AG09309 (cell line): ENCODE measurements at places on chromosomes 12 and 14.

GRCh38 chr14:20935303-20935984 is 19.8 kb upstream of the RNASE2 start:
- no peak for DNase-seq

GRCh38 chr12:52672321-52672933 is 7.8 kb downstream of the KRT1 start:
- DNase-seq, result no peak

DNA sequence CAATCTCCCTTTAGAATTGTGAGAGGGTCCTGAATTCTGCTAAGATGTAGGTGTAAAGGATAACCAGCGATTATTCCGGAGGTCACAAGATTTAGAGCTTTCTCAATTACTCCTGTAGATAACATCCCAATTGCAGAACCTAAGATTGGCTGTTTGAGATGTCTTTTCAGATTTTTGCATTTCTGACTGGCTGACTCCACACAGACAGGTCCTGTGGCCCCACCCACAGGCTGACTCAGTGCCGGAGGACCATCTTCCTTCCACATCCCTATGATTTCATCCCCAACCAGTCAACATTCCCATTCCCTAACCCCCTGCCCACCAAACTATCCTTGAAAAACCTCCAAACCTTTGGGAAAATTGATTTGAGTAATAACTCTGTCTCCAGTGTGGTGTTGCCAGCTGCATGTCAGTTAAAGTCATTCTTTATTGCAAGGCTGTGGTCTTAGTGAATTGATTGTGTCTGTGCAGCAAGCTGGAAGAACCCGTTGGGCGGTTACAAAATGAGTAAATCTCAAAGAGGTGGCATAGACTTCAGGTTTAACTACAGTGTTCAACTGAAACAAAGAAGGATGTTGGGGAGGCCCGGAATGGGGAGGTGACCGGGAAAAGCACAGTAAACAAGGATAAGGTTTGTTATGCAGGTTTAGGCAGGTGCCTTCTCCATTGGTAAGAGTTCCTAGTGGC is 10.6 kb downstream of the FNTB start:
- no peak for DNase-seq

DNA sequence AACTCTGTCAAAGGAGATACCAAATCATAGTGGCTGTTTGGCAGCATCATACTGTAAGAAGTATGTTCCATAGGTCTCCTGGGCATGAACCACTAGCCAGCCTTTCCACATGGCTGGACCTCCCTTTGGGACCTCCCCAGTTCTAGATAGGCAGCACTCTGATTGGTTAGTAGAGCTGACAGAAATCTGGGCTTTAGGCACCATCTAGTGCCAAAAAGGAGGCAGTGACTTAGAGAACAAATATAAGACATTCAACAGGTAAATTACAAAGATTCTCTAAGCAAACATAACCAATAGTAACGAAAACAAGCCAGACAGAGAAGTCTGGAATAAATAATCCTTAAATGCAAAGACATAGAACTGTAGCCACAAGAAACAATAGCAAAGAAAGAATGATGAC is 148.0 kb upstream of the PDE3A start:
- no peak for DNase-seq

GRCh38 chr12:107759410-107759809 is 1.5 kb downstream of the PRDM4 start:
- peak; percentile 57 for DNase-seq

DNA sequence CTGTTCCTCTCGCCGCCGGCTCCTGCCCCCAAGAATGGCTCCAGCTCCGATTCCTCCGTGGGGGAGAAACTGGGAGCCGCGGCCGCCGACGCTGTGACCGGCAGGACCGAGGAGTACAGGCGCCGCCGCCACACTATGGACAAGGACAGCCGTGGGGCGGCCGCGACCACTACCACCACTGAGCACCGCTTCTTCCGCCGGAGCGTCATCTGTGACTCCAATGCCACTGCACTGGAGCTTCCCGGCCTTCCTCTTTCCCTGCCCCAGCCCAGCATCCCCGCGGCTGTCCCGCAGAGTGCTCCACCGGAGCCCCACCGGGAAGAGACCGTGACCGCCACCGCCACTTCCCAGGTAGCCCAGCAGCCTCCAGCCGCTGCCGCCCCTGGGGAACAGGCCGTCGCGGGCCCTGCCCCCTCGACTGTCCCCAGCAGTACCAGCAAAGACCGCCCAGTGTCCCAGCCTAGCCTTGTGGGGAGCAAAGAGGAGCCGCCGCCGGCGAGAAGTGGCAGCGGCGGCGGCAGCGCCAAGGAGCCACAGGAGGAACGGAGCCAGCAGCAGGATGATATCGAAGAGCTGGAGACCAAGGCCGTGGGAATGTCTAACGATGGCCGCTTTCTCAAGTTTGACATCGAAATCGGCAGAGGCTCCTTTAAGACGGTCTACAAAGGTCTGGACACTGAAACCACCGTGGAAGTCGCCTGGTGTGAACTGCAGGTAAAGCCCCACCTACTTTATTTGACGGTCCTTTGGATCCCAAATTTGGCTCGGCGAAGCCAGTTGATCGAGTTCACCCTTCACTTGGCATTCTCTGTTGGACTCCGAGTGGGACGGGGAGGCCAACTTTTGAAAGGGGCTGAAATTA is 1.5 kb downstream of the WNK1 start:
- DNase-seq, result no peak

DNA sequence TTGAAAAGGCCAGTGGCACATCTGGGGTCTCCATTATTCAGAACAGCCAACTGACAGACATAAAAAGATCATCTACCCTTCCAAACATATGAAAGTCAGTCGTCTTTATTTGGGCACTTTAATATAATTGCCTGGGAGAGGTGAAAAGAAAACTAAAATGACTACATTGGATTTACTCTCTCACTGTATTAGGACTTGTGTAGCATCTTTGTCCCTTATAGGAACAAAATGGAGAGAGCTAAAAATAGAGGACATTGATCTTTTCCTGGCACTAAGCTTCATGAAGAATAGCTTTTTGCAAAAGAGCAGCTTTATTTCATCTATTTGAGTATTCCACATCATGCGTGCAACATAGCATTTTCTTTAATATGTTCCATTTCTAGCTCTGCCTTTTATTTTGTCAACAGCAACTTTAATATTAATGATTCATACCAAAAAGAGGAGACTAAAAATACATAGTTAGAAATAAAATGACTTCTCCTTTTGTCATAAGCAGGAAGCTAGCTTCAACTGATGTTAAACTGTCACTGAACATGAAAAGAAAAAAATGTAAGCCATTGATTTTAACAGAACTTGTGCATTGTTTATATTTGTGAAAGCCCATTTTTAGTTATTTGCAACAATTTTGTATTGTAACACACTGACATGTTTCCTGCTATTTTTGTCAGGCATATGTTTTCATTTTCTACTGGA is 254.6 kb downstream of the SEC23A start:
- no peak for DNase-seq

DNA sequence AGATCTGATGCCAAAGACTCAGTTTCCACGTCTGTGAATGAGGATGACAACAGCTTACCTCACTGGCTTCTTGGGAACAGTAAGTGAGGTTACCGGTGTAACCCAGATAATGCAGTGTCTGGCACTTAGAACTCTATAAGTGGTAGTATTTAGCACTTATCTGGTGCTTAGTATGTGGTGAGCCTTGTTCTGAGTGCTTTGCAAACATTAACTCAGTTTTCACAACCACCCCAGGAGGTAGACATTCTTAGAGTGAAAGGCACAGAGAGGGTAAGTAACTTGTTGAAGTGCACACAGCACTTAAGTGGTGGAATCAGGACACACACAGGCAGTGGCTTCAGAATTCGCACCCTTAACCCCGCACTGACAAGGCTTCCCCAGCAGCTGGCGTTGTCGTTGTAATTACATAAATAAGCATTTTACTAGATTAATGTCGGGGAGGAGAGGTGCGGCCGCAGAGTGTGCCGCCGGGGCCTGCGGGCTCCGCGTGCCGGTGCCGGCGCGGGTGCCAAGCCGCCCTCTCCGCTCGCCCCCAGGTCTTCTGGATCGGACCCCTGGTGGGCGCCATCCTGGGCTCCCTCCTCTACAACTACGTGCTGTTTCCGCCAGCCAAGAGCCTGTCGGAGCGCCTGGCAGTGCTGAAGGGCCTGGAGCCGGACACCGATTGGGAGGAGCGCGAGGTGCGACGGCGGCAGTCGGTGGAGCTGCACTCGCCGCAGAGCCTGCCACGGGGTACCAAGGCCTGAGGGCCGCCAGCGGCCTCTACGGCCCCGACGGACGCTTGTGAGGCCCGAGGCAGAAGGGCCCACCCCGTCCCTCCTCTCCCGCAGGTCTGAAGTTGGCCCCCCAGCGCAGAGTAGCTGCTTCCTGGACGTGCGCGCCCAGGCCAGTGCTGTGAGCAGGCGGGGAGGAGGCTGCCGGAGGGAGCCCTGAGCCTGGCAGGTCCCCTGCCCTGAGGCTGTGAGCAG is 4.6 kb downstream of the AQP2 start:
- no peak for DNase-seq

- no peak for DNase-seq
These were observed 449 bp upstream of the SLC24A4 start for GRCh38 chr14:92322516-92322915.

DNA sequence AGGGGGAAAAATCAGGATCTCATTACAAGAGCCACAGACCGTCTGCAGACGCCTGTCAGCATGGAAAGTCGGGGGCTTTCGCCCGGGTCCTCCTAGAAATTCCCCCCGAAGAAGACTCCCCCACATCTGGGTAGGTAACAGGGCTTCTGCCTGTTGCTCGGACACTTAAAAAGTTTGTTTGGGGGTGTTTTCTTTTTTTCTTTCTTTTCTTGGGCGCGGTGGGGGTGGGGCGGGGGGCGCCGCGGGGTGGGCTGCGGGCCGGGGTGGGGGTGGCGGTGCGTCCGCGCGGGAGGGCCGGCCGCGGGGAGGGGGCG is 358 bp downstream of the ELK3 start:
- no peak for DNase-seq

DNA sequence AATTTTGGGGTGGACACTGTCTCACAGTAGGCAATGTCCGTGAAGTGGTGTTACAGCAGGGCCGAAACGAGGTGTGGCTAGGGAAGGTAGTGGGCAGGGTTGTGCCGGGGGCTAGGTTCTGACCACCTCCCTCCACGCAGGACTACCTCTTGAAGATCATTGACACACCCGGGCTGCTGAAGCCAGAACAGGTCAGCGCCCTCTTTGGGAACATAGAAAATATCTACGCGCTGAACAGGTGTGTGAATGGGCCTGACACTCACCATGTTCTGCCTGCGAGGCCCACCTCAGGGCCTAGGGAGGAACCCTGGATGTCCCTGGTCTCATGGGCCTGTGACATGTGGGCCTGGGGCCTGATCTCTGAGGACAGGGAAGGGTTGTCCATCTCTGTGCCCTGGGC is 24.6 kb downstream of the PLEKHG3 start:
- no peak for DNase-seq

- no peak for DNase-seq
These were observed 27.1 kb upstream of the CLMN start for GRCh38 chr14:95346820-95347219.

DNA sequence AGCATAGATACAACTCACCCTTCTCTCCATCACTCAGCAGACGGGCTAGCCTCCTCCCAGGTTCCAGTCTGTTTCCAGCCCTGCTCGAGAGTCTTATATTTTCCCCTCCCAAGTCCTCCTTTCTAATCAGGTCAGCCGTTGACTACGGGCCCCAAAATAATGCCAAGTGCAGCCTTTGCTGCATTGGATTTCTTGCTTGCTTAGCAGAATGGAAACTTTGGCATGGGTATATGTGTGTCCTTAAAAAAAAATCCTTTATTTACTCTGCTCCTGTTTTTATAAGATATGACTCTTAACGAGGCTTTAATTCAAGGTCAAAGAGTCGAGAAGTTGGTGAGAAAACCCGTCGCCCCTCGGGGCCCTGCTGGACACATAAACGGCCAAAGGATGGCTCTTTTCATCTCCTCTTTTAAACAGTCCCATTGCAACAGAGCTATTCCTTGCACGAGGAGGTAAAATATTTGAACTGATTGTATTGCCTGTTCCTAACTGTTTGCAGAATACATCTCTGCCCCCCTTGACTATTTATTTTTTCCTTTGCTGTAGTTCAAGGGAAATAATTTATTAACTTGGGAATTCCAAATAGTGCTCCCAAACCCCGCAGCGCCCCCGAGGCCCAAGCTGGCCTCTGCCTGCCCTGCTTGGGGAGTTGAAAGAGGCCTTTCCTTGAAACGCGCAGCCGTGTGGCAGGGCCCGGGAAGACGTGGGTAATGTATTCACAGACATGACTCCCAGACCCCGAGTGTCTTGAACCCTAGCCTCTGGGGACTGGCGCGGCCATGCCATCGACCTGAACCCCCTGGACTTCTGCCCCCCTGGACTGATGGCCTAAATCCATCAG is 156.5 kb upstream of the MYL2 start:
- DNase-seq, result no peak

DNA sequence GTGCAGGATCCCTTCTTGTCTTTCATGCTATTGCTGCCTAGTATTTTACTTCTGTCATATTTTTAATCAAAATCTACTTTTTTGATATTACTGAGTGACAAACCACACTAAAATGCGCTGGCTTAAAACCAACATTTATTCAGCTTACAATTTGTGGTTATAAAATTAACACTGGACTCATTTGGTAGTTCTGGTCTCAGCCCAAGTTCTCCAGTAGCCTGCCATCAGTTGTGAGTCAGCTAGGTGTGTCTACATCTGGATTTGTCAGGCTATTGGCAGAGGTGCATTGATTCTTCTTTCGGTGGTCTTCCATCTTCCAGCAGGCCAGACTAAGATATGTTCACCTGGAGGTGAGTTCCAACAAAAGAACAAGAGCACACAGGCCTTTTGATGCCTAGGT is 765.1 kb upstream of the FBXO33 start:
- DNase-seq, result no peak

GRCh38 chr14:80923368-80923767 is 18.2 kb downstream of the CEP128 start:
- DNase-seq, result no peak

- no peak for DNase-seq
These were observed 65.4 kb downstream of the CLMN start for GRCh38 chr14:95254288-95254687.

- DNase-seq, result peak; percentile 14
These were observed 80.0 kb upstream of the DBX2 start for GRCh38 chr12:45130881-45131281.

- no peak for DNase-seq
These were observed 142.2 kb downstream of the SLC41A2 start for GRCh38 chr12:104815935-104816334.

- DNase-seq, result no peak
These were observed 51.9 kb upstream of the ATF7IP start for GRCh38 chr12:14313379-14314138.

DNA sequence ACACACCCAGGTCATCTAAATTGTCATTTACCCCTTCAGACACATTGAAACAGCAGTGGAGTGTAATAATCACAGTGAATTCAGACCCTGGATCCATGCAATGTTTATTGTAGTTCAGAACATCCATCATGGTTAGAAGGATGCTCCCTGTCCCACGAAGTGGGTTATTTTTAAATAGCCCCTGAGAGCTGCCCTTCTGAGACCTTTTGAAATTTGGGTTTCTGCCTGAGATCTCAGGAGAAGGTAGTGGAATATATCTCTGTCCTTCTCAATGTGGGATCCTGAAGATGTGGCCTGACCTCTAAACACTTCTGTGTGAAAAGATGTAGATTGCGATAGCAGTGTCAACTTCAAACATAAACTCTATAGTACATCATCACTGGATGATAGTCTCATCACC is 1080.6 kb downstream of the TMEM121 start:
- no peak for DNase-seq

- DNase-seq, result no peak
These were observed 936 bp downstream of the TFCP2 start for GRCh38 chr12:51171884-51172514.

GRCh38 chr12:101939856-101940265 is 62.5 kb downstream of the DRAM1 start:
- peak; percentile 58 for DNase-seq

GRCh38 chr12:52631676-52632459 is 13.5 kb upstream of the KRT73 start:
- no peak for DNase-seq

- no peak for DNase-seq
These were observed 6.4 kb upstream of the CCDC175 start for GRCh38 chr14:59582845-59583509.
